ENCODE measurements at places on chromosomes 13 and 19.

GRCh38 chr13:47291107-47291656 lies 394.3 kb upstream of the HTR2A start:
- DNase-seq: no peak

- DNase-seq: no peak
These were observed 55.2 kb downstream of the CEBPG start for GRCh38 chr19:33428627-33429125.

GRCh38 chr13:35526577-35526976 lies 50.1 kb upstream of the MAB21L1 start:
- no peak for DNase-seq

- no peak for DNase-seq
These were observed 365.3 kb upstream of the ZNF507 start for GRCh38 chr19:31979949-31980670.

GRCh38 chr19:46975925-46976782 lies 43.5 kb upstream of the NPAS1 start:
- DNase-seq: peak; percentile 29

DNA sequence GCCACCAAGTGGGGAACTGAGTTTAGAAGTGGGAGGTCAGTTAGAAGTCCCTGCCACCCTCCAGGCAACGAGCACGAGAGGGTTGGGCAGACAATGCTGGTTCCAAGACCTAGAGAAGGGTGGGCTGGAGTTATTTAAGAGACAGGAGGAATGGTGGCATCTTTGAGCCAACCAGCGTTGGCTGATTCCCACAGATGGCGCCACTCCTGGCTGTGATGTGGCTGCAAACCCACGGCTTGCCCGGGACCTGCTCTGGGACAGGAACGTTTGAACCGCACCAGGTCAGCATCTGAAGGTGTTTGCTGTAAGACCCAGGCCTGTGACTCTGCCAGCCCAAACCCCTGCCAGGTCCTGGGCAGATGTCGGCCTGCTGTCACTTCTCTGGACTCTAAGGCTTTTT lies 42.8 kb downstream of the BICRA start:
- no peak for DNase-seq

- DNase-seq: peak; percentile 50
These were observed 18.5 kb upstream of the FAM216B start for GRCh38 chr13:42762917-42763316.

GRCh38 chr13:31436478-31436877 lies 236.7 kb downstream of the B3GLCT start:
- DNase-seq: no peak

- no peak for DNase-seq
These were observed 345.3 kb upstream of the OBI1 start for GRCh38 chr13:79003989-79004898.

GRCh38 chr19:5108866-5109265 lies 140.0 kb downstream of the KDM4B start:
- DNase-seq: no peak

GRCh38 chr13:42574011-42574410 lies at the start of gene TNFSF11:
TNFSF11 (plus strand) TSS chr13:42574152; CDS start chr13:42574304, 152 bp downstream.
- no peak for DNase-seq

DNA sequence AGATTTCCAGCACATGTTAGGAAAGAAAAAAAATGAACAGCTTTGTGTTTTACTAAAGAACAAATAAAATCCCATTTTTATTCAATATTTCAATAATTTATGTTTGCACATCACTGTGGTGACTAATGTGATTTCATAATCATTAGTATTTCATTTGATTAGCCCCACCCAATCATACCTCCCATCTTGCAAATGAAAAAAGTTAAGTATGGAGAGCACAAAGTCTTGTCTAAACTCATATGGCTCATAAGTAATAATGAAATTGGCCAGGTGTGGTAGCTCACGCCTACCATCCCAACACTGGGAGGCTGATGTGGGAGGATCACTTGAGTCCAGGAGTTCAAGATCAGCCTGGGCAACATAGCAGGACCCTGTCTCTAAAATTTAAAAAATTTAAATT lies 3.8 kb downstream of the ZNF490 start:
- no peak for DNase-seq

DNA sequence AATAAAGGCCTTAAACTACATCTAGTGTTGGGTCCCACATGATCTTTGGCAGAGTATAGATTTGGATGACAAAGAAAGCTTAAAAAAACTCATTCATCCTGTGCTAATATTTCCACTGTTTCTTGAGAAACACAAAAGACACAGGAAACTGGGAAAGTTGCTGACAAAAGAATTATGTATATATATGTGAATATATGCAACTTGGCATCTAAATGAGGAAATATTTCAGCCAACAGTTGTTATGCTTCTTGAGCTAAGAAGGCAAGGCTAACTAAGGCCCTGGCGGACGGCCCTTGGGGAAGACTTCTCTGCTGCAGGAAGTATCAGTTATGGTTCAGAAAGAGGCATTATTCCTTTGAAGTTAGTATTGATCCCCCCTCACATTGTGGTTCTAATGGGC lies 491.8 kb downstream of the DIAPH3 start:
- DNase-seq: no peak

GRCh38 chr13:104143760-104144416 lies 1077.7 kb upstream of the SLC10A2 start:
- no peak for DNase-seq

GRCh38 chr13:113295776-113296175 lies 1.3 kb upstream of the LAMP1 start:
- no peak for DNase-seq

DNA sequence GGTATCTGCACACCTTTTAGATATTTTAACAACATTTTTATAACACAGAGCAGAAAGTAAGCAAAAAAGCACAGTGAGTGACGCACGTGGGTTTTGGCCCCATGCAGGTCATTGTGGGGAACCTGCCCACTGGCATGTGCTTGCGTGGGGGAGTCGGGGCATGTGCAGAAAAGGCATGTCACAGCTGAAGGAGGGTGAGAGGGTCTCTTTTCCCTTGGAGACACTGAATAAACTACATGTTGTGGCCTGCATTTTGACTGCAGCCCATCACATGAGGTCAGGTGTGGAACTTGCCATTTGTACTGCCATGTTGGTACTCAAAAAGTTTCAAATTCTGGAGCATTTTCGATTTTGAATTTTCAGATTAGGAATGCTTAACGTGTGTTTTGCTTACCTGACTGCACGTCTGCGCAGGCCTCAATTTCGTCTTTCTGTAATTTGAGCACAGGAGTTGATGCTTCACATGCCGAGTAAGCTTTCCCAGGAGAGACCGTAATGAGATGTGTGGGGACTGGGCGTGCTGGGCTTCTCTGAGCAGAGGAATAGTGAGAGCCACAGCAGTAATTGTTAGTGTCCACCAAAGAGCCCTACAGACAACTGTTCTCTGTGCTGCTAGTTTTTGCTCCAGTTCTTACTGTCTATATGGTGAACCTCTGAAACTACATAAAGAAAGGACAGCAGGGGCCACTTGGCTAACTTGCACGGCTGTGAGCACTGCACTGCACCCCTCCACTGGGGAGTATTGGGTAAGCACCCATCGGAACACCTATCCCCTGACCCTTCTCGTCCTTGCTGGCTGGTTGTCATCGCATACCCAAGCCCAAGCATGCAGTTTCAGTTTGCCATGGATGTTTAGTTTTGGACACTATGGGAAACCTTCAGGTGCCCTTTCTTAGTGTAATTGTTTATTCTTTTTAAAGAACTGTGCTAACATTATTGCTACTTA lies 72.9 kb upstream of the GPR183 start:
- no peak for DNase-seq

DNA sequence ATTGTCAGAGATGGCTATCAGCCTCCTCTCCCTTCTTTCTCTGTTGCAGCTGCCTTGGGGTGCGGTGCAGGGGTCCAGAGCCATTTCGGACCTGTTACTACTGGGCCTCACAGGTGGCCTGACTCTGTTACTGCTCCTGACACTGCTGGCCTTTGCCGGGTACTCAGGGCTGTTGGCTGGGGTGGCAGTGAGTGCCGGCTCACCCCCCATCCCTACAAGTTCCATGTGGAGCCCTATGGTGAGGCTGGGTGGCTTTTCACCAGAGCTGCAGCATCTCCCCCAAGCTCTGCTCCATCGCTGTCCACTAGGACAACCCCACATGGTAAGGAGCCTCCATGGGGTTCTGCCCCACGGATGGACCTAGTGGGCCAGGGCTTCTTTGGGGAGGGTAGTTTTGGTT lies 13.7 kb upstream of the ZNF492 start:
- DNase-seq: no peak

GRCh38 chr13:113846636-113847318 lies 17.1 kb downstream of the GAS6 start:
- DNase-seq: no peak

DNA sequence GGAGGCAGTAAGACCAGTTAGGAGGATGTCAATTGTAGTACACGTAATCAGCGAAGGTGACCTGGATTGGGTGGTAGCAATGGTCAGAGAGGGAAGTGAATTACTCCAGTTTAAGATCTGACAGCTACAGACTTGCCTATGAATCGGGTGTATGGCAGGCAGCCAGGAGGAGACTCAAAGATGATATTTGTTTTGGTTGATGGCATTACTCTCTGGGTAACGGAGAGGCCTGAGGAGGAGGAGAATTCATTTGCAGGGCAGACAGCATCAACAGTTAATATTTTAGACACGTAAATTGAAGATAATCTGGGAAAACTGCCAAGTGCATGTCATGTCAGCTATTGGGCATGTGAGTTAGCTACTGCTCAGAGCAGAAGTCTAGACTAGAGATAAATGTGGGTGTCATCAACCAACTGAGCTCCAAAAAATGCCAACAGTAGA lies 109.2 kb downstream of the SGCG start:
- no peak for DNase-seq

DNA sequence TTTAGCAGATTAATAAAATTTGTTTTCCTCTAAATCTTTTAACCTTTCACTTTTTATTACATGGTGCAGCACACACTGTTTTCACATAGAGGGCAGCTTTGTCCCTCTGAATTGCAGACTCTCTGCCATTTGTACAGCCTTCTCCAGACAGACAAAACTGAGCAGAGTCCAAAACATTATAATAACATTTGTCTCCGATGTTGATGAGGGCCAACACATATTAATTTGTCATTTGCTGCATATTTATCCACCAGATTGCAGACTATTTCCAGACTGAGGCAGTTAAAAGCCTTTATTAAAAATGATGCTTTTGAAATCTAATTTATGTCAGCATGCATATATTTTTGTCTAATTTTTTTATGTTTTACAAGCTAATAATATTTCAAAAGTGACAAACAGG lies 1251.9 kb upstream of the SLC10A2 start:
- DNase-seq: peak; percentile 16

All from NCI-H460 (cell line).